Activated CD4-positive, CD25-positive, alpha-beta regulatory T cell treated with anti-CD3 and anti-CD28 coated beads, Interleukin-2, amount 50 U/mL, for 72 hours (primary cell): ENCODE measurements at places on chromosomes 6 and 20.
A peak's percentile ranks its signal among the peaks of the same experiment; 100 is the strongest.

DNA sequence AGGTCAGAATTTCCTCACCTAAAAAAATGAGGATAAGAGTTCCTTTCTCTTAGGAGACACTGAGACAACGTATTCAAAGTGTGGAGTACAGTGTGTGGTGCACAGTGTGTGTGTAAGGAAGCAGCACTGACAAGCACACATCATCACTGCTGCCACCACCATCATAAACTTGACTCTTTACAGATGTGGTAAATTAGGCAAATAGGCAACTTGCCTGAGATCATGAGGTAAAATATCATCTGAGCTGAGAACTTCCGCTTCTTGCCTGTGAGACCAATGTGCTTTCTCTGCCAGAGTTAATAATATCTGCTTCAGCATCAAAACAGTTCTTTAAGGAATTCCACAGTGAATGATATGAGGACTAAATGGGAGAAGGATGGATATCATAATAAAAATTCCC, 52.7 kb downstream of the LYRM4 start:
- DNase-seq, result no peak

DNA sequence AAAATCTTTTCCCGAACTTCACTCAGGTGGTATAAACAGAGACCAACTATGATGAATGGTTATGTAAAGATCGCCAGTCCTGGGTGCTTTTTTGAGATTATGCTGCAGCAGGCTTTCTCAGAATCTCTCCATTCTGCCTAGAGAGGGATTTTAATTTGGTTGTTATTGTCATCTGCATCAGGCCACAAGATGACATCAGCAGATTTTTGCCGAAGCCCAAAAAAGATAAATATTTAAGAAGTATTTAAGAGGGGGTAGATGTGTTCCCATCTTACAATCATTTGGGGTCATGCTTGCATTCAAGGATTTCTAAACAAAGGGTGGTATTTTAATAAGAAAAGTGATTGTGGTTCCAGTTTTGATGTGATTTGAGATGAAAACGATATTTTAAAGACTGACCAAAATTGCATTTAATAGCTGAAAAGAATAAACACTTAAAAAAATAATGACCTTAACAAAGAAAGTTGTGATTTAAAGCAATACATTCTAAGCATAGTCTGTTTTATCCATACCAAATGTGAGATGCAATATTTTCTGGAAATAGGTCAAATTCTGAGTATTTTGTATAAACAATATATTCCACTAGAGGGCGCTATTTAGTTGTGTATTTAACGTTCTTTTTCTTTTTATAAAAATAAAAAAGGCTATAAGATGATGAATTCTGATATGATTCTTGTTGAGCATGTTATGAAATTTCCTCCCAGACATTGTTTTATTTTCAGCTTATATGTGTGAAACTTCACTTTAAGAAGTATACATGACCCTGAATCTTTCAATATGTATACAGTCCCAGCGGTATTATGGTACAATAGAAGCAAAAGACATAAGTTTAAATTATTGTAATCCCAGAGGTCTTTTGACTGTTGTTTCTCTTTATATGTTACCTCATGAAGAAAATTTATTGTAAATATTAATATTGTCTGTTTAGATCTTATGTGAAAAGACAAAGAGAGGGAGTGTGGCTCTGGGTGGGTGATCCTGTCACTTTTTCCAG, 51.0 kb upstream of the ZFP64 start:
- DNase-seq, result no peak

DNA sequence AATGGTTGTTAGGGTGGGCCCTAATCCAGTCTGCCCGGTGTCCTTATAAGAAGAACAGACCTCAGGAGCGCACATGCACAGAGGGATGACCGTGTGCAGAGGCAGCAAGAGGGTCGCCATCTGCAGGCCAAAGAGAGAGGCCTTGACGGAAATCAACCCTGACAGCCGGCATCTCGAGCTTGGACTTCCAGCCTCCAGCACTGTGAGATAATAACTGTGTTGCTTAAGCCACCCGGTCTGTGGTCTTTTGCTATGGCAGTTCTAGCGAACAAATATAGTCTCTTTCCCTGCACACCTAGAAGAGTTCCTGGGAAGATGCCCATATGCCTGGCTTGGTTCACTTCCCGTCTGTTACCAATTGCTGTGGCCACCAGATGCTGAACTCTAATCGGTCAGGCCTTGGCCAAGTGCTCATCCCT, 35.3 kb upstream of the PTGIS start:
- no peak for DNase-seq

DNA sequence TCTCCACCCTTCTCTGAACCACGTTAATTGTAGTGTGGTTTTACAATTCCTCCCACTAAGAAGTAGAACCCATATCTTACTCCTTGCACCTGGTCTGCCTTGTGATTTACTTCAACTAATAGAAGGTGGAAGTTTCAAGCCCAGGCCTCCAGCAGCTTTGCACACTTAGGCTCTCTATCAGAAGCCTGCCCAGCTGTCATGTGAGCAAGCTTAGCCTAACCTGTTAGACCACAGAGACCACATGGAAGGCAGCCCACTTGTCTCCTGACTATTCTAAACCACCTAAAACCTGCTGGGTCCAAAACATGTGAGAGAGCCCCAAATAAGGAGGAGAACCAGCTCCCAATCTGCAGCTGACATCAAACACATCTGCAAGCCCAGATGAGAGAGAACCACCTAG, 127.6 kb upstream of the BTBD3 start:
- no peak for DNase-seq

DNA sequence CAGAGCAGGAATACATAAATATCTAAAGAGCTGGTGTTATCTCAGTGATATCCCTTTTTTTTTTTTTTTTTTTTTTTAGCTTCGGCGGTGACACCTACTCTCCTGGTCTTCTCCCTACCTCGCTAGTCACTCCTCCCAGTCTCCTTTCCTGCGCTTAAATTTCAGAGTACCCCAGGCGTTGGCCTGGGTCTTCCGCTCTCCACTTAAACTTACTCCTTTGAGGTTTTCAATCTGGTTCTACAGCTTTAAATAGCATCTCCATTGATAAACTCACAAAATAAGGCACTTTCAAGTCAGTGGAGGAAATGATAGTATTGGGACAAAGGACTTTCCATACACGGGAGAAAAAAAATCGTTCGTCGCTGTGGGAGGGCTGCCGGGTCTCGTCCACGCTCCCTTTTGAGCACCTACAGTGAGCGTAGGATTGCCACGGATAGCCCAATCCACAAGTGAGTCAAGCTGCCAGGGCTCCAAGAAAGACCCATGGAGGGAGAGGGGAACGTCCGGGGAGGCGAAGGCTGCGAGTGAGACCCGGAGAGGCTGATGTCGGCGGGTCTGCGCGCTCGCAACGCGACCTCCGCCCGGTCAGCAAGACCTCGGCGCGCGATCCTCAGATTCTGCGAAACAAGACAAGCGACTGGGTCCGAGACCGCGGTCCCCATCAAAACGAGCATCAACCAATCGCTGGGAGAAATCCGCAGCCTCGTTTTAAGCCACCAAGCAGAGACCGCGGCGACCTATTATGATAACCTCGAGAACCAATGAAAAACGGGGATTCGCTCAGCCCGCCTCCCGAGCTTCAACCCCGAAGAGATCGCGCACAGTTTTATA, 672 bp upstream of the SRSF6 start:
- peak; percentile 77 for DNase-seq
